ENCODE measurements at places on chromosomes 1 and 21.
A peak's percentile ranks its signal among the peaks of the same experiment; 100 is the strongest.

GRCh38 chr1:43206600-43207228, 34.6 kb downstream of the CFAP57 start:
- no peak for DNase-seq

GRCh38 chr1:16396591-16396990, 29.5 kb downstream of the SZRD1 start:
- DNase-seq: no peak

DNA sequence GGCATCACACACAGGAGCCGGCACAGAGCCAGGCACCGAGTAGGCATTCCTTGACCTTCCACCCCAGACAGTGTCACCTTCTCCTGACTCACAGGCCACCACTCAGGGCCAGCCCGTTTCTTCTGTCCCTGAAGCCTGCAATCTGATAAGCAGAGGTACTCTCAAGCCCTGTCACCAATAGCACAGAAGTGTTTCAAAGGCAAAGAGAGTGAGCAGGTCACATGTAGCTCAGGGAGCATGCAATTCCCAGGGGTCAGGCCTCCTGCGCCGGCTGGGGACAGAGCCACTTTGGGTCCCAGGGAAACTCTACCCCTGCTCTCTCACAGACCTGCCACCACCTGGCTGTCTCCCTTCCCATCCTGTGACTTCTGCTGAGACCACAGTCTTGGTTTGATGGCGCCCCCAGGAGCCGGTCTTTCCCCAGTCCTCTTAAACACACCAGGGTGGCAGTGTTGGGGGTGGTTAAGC, 13.2 kb downstream of the CAPN9 start:
- no peak for DNase-seq

DNA sequence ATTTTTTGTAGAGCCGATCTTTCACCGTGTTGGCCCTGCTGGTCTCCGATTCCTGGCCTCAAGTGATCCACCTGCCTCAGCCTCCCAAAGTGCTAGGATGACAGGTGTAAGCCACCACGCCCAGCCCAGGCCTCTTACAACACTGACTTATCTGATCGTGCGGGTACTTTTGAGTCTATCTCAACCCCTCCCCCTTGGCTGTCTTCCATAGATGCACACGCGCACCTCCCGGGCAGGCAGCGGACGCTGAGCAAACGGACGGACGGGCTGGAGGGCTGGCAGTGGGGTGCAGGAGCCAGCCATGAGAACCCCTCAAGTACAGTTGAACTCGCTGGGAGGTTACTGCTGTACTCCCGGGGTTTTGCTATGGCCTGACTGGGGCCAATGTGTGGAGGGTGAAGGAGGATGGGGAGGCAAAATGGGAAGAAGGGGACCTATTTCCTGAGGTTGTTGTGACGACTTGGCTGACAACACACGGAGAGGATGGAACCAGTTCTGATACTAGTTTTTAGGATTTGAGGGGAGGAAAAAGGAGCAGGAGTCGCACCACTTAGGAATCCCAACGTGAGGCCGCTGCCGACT, 959 bp downstream of the CD58 start:
- peak; percentile 20 for DNase-seq

- DNase-seq: no peak
Measured at GRCh38 chr1:203346060-203346768, 4.7 kb downstream of the FMOD start.

- DNase-seq: no peak
Measured at GRCh38 chr1:97505289-97505688, 415.5 kb downstream of the DPYD start.

All from stimulated activated CD4-positive, alpha-beta T cell treated with anti-CD3 and anti-CD28 coated beads, Interleukin-2, amount 100 ng/mL, for 48 hours (primary cell).